ENCODE measurements at places on chromosomes 2 and 18.

DNA sequence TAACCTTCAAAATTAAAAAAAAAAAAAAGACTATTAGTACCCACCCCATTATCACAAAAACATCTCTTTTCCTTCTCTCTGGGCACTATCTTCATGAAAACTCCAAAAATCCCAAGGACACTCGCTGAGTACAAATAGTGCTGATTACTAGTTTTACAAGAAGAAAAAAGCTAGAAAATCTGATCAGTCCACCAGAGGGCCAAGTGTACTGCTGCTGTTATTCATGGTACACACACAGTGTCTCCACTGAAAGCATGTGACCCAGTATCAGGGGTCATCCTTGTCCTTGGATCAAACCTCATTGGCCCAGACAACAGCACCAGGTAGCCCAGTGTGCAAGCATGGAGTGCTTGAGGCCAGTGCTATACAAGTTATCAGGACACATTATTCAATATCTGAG is 382.7 kb upstream of the KLHL29 start:
- DNase-seq, result no peak

- no peak for DNase-seq
These were observed 32.8 kb downstream of the MSH6 start for GRCh38 chr2:47815764-47816163.

GRCh38 chr2:62291052-62291451 is 95.1 kb downstream of the B3GNT2 start:
- DNase-seq, result no peak

DNA sequence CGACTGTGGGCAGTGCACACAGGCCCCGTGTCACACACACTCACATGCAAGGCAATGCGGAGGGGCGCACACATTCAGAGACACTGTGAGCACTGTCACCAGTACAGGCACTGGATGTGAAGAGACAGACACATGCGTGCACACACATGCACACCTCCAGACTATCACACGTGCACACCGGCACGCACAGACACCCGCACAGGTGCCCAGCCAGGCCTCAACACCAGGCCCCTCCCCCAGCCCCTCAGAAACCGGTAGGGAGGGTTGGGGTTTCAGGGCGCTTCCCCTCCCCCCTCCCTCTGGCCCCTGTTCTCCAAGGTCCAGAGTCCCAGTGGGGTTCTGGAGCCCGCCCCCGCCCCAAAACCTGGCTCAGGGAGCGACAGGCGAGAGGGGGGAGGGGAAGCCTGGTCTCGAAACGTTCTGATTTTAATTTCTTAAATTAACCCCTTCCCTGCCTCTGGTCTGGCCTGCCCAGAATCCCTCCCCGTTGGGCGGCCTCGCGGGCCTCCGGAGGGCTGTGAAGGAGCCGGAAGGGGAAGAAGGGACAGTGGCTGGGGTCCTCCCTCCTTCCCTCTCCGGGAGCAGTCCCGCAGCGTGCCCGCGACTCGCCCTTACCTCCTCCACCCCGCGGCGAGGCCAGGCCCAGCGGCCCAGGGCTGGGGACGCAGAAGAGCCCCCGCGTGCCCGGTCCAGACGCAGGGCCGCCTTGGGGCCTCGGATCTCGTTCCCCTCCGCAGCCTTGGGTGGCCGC is 558 bp downstream of the FBXO41 start:
- DNase-seq, result no peak

GRCh38 chr18:32040936-32041335 is 22.3 kb downstream of the RNF125 start:
- DNase-seq, result peak; percentile 45

- DNase-seq, result no peak
These were observed 128.4 kb downstream of the CABLES1 start for GRCh38 chr18:23263551-23264235.

- DNase-seq, result no peak
These were observed 11.9 kb downstream of the NPAS2 start for GRCh38 chr2:100831831-100832230.

- no peak for DNase-seq
These were observed 68.2 kb downstream of the GLI2 start for GRCh38 chr2:120803764-120804335.

GRCh38 chr18:63161032-63161760 is 158.4 kb downstream of the BCL2 start:
- peak; percentile 27 for DNase-seq

DNA sequence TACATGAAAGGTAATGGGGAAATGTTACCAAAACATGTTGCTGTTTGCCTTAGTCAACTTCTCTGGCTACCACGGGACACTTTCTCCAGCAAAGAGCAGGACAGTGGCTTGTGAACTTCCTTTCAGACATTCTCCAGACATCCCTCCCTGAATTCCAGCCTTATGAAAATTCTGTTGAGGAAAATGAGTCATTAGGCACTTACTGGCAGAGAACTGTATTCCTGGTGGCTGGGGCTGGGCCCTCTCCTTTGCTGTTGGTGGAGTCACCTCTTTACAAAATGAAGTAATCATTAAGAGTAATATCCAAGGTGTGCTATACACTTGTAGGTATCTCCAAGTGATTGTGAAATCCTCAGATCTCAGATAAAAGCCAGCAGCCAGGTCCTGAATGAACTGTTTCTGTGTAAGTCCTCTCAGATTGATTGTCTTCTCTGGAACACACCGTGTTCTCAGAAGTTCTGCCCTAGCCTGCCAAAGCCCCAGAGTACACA is 1.3 kb upstream of the FAP start:
- no peak for DNase-seq

DNA sequence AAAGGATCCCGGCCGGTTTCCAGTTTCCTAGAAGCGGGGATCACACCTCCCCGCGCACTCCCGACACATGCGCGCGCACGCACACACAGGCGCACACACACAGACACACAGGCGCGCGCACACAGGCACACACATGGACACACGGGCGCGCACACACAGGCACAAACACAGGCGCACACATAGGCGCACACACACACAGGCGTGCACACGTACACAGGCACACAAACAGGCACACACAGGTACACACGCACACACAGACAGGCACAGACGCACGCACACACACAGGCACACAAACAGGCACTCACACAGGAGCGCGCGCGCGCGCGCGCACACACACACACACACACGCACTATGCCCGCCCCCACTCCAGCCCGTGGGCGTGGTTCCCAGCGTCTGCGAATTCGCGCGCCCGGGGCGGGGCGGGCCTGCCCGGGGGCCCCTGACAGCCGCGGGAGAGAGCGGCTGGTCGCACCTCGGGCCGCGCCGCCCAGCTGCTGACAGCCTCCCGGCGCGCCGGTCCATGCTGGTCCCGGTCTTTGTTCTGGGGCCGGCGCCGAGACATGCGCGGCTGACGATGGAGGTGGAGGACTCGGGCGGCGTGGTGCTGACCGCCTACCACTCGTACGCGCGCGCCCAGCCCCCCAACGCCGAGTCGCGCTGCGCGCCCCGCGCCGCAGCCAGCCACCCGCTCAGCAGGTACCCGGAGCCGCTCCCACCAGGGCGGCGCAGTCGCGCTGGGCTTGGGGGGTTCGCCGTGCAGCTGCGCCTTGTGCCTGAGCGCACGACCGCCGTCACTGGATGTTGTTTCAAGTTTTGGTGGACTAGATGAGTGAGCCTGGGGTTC is at the start of gene ARHGAP28:
ARHGAP28 (plus strand) TSS at position 470 of the 845 bp plus-strand sequence; CDS start at position 576, 106 bp downstream.
- DNase-seq, result no peak

DNA sequence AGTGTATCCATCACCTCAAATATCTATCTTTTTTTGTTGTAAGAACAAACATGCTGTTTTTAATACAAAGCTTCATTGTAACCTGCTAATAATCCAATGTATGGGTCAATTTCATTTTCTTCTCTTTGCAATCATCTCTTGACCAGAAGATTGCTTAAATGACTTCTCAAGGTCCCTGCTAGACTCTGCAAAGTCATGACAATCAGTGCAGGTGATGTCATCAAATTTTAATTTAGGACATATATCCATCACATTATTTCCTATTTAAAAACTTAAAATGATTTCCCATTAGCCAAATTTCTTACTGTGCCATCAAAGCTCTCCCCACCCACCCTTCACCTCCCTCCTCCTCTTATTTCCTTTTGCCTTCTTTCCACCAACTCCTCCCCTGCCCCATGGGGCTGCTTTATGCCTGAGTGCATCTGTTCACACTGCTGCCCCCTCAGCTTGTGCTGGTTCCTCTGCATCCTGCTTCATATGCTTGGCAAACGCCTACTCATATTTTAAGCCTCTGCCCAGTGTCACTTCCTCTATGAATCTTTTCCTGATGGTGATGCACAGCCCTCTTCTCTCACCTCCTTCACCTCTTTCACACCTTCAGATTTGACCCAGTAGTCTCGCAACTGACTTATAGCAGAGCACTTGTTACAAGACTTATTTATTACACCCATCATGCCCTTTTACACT is 20.3 kb downstream of the PLEK start:
- DNase-seq, result peak; percentile 37

DNA sequence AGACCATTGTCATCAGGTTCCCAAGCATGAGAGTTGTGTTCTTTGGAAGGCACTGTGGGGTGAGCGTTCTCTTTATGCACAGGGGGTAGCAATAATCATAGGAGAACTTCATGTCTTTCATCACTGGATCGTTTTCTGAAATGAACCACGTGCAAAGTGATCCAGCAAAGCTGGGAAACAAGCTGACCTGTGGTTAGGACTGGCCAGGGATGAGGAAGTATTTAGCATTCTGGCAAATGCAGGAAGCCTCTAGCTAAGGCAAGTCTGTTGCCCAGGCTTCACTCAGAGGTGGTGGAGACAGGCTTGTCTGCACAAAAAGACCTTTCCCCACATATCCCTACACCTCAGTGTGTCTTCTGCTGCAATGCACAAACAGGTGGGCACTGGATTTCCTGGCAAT is 58.6 kb downstream of the MMADHC start:
- no peak for DNase-seq

DNA sequence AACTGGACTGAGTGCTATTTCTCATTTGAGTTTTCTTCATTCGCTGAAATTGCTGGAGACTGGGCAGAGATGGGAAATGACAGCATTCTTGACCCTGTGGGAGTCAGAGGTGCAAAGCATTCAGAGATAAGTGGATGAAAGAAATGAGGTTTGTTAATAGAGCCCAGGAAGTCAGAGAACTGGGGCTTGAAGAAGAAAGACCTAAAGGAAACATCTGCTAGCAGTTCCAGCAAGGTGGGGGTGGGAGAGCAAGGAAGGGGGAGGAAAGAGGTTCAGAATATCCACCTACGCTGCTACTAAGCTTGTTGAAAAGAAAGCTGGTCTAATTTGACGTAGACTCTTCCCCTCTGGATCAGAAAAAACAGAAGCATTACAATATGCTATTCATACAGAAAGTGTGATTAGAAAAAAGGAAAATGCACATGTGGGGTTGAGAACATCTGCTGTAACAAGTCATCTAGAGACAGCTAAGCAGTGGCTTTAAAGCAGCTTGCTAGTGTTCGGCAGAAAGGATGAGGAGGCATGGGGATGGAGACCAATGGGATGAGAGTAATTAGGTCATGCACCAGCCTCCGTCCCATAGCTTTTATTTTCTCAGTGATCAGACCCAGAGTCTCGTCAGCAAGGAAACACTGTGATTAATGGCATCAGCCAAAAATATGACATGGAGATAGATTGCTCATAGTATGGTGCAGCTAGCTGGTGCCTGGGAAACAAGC is 29.7 kb downstream of the NAB1 start:
- DNase-seq, result no peak

DNA sequence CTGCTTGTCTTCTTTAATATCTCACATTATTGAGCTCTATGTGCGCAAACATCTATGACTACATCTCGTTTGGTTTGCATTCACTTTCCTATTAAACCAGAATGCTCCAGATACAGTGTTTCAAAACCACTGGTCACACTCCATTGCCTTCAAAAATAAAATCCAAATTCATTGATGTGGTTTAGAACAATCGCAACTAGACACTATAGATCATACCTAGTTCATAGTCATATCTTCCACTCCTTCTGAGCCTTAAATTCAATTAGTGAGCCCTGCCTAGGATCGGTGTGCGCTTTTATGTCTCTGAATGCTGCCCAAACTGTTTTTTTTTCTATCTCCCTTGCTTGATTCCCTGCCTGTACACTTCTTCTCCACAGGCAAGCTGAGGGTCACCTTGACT is 238.5 kb upstream of the RGPD4 start:
- no peak for DNase-seq

GRCh38 chr2:111624411-111625156 is 259.4 kb downstream of the ANAPC1 start:
- no peak for DNase-seq

GRCh38 chr2:224930990-224931389 is 111.3 kb downstream of the DOCK10 start:
- DNase-seq, result no peak

DNA sequence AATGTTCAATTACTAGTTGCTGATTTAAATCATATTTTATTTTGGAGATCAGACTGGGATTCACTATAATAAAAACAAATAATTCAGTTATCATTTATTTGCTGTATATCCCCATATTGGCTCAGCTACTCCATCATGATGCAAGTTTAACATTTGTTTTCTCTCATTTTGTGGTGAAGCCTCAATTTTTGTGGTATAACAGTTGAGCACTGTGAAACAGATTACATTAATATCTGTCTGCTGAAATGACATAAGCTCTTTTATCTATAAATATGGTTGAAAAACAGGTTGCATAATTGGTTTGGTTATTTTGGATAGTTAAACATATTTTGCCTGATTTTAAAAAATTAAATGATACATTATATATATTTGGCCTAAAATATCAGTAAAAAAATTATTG is 67.7 kb downstream of the DPP4 start:
- DNase-seq, result no peak

DNA sequence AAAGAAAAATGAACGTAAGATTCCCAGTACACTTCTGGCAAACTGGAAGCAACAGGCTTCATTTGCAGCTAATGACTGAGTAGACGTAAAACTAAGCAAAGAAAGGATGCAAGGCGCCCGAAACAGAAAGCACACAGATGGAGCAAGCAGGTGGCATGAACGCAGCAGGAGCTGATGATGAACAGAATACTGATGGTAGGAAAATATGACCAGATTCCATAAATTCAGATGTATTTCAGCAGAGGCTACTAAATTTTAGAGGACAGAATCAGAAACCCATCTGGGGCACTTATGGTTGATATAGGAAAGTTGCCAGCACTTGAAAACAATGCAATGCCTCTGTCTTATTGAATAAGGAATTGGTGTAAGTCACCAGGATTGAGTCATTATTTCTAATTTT is 658.7 kb upstream of the LINC00305 start:
- DNase-seq, result no peak

DNA sequence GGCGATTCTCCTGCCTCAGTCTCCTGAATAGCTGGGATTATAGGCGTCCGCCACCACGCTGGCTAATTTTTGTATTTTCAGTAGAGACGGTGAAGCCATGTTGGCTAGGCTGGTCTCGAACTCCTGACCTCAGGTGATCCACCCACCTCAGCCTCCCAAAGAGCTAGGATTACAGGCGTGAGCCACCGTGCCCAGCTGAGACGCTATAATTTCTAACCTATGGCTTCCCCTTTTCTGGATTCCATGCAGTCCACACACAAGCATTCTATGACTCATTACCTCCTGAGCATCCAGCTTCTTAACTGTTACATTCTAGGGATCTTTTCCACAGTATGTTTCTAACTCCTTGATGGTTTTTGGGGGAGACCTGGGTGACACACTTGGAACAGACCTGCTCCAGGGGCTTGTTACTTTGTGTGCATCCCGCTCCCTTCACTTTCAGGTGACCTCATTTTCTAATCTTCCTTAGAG is 11.8 kb upstream of the KCMF1 start:
- DNase-seq, result no peak

GRCh38 chr2:72901426-72901825 is 14.2 kb downstream of the SPR start:
- no peak for DNase-seq

GRCh38 chr2:3399381-3399780 is 19.9 kb downstream of the TRAPPC12 start:
- DNase-seq, result no peak

- no peak for DNase-seq
These were observed 82.1 kb downstream of the EIF2AK3 start for GRCh38 chr2:88545118-88545517.

Data from T-cell (primary cell).